ENCODE measurements at places on chromosomes 13 and 19. TPM values are rescaled to one million over a fixed set of nuclear protein-coding genes. Genes with fewer than 3 reads are reported as not detected.
A peak's percentile ranks its signal among the peaks of the same experiment; 100 is the strongest.

DNA sequence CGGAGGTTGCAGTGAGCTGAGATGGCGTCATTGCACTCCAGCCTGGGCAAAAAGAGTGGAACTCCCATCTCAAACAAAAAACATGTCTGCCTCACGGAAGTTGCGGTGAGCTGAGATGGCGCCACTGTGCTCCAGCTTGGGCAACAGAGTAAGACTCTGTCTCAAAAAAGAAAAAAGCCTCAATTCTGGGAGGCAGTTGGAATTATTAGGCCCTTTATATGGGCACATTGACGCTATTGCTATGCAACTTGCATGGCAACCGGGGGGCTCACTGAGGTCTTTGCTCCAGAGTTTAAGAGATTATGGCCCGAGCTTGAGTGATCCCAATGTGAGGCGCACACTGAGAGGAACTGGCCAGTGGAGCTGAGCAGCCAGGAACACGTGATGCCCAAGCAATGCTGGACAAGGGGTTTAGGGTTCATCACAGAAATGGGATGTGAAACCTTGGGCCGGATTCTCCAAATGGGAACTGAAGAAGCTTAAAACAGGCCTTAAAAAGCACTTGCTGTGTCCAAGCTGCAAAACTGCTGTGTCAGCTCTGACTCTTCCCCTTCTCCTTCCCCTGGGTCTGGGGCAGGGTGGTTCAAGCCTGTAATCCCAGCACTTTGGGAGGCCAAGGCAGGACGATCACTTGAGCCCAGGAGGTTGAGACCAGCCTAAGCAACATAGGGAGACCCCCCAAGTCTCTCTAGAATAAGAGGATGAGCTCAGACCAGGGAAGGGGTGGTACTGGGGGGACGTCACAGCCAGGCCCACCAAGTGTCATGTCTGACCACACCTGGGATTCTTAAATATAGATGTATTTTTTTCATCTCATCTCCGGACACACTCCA is 2.5 kb downstream of the FTL start:
- H3K4me3 ChIP-seq: peak overlapping the region; percentile 97
- no peaks in the 10 kb centered on the region for H3K27me3 ChIP-seq
- H3K27ac ChIP-seq: peak overlapping the region; percentile 97
- H3K36me3 ChIP-seq: peaks cover 34% of the 10 kb centered on the region

GRCh38 chr19:29492769-29493168 is 33.0 kb upstream of the VSTM2B start:
- H3K4me3 ChIP-seq: no peak overlapping the region
- H3K36me3 ChIP-seq: no peaks in the 10 kb centered on the region
- H3K27me3 ChIP-seq: no peaks in the 10 kb centered on the region

- DNase-seq: no peak
- H3K27me3 ChIP-seq: no peaks in the 10 kb centered on the region
- H3K36me3 ChIP-seq: 0 out of 2 replicates have a peak, but pooled peaks cover 3% of the 10 kb centered on the region
- peaks cover 75% of the 10 kb centered on the region for H3K4me1 ChIP-seq
- peak overlapping the region; percentile 91 for H3K27ac ChIP-seq
- H3K4me3 ChIP-seq: no peak overlapping the region
Observed at GRCh38 chr19:38663957-38664502, 16.6 kb downstream of the ACTN4 start.

- H3K4me3 ChIP-seq: no peak overlapping the region
- DNase-seq: no peak
- H3K36me3 ChIP-seq: peaks cover 9% of the 10 kb centered on the region
- no peak overlapping the region for H3K27ac ChIP-seq
- no peaks in the 10 kb centered on the region for H3K27me3 ChIP-seq
Observed at GRCh38 chr19:18168673-18169381, 4.8 kb upstream of the IFI30 start.

The CLEC4G gene
- not detected for total RNA-seq

The MCF2L gene
- total RNA-seq: not detected
